ENCODE measurements at places on chromosomes 13 and 19.

DNA sequence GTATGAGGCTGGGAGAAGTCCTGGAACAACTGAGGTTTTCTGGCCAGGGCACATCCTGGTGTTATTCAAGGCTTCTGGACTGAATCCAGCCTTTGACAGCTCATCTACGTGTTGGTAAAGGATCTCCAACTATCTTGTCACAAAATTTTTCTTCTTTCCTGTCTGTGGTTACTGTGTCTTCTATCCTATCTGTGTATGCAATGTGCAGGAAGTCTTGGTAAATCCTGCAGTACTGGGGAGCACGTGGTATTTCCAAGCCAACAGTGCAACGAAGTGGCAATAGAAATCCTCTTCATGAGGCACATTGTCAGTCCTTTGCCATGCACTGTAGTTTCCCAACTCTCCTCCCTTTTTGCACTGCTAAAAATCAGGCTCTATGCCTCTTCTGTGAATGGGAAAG, 86.7 kb downstream of the ZNF100 start:
- no peak overlapping the region for H3K4me3 ChIP-seq
- H3K36me3 ChIP-seq = peaks cover 4% of the 10 kb centered on the region
- no peak overlapping the region for H3K27ac ChIP-seq
- DNase-seq = no peak

DNA sequence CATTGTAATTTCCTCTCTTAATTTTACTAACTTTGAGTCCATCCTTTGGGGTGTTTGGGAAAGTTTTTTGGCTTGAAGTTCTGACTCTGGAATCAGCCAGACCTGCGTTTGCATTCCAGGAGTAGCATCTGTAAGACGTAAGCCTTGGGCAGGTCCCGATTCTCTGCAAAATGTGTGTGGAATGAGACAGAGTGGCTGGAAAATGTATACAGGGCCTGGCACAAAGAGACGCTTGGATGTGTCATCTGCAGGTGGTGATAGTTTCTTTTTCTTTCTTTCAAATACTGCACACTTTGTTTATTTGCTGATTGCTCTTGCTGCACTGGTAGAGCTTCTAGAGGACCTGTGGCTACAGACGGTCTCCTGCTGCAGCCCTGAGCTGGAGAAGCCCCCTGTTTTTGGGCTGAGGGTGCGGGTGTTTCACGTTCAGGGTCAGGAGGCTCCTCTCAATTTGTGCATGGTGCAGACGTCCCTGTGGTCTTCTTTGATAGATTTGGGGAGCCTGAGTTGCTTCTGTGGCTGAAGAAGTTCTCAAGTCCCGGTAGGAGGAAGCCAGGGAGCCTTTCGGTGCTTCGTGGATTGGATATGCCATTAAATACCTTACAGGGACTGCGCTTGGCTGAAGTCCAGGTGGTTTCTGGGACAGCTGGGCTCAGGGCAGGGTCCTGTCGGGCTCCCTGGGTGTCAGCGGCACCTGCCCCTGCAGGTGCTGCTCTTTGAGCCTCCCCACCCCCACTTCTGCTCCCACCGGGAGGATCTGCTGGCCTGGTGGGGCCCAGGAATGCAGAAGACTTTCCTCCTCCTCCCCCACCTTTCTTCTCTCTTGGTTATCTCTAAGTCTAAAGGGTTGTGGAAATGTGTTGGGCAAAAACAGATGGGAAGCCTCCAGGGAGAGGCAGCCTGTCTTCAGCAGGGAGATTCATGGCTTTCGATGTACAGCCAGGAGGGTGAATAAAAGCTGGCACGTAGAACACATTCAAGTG, 44.0 kb upstream of the GAS6 start:
- DNase-seq = no peak
- H3K27ac ChIP-seq = no peak overlapping the region
- no peaks in the 10 kb centered on the region for H3K4me1 ChIP-seq
- peaks cover 9% of the 10 kb centered on the region for H3K27me3 ChIP-seq
- H3K36me3 ChIP-seq = no peaks in the 10 kb centered on the region

GRCh38 chr19:36196249-36196648, 18.2 kb downstream of the ZNF565 start:
- no peak for DNase-seq
- H3K36me3 ChIP-seq = no peaks in the 10 kb centered on the region
- H3K27me3 ChIP-seq = no peaks in the 10 kb centered on the region
- H3K4me3 ChIP-seq = no peak overlapping the region
- no peaks in the 10 kb centered on the region for H3K4me1 ChIP-seq

DNA sequence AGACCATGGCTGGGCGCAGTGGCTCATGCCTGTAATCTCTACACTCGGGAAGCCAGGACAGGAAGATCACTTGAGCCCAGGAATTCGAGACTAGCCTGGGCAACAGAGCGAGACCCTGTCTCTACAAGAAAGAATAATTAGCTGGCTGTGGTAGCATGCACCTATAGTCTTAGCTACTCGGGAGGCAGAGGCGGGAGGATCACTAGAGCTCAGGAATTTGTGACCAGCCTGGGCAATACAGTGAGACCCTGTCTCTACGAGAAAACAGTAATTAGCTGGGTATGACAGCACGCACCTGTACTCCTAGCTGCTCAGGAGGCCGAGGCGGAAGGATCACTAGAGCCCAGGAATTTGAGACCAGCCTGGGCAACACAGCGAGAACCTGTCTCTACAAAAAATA, 7.4 kb downstream of the DNMT1 start:
- H3K4me1 ChIP-seq = peaks cover 12% of the 10 kb centered on the region
- DNase-seq = no peak
- H3K27ac ChIP-seq = peak overlapping the region; percentile 79
- no peaks in the 10 kb centered on the region for H3K36me3 ChIP-seq

DNA sequence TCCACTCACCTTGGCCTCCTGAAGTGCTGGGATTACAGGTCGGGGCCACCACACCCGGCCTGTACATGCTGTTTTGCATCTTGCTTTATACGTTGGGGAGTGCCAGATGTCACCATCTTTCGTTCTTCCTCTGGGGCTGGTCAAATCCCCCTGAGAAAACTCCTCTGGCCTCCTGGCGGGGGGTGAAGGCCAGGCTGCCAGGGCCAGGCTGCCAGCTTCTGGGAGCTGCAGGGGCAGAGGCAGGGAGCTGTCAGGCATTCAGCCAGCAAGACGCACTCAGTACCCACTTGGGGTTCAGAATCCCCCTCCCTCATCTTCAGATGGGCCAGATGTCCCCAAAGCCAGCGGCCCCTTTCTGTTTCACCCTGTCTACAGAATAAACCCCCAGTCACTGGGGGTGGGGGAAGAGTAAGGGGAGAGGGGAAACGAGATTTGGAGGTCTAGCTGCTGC, 16.1 kb downstream of the ZSWIM9 start:
- H3K27ac ChIP-seq = no peak overlapping the region
- no peak for DNase-seq
- H3K27me3 ChIP-seq = no peaks in the 10 kb centered on the region
- H3K36me3 ChIP-seq = peaks cover 33% of the 10 kb centered on the region
